Stimulated activated CD8-positive, alpha-beta memory T cell treated with anti-CD3 and anti-CD28 coated beads, Interleukin-7, amount 100 ng/mL, for 24 hours (primary cell): ENCODE measurements at places on chromosomes 6 and 20.

- no peak for DNase-seq
Observed at GRCh38 chr6:11851387-11851786, 72.8 kb upstream of the ADTRP start.

- no peak for DNase-seq
Observed at GRCh38 chr6:151075930-151076555, 163.7 kb upstream of the AKAP12 start.

DNA sequence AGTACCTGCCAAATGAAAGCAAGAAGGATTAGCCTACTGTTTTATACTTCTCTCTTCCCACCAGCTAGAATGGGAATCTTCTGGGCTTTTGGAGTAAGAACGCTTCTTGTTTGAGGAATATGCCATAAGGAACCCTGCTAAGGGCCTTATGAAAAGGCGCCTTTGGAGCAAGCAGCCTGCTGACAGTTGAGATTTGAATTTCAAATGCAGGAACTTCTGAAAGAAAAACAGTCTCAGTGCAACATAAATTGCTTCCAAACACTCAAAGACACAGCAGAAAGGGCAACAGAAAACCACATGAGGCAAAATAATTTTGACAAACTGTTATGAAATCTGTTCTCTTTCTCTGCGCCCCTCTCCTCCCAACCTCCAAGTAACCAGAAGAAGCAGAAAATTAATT is 149.4 kb upstream of the B3GAT2 start:
- no peak for DNase-seq

DNA sequence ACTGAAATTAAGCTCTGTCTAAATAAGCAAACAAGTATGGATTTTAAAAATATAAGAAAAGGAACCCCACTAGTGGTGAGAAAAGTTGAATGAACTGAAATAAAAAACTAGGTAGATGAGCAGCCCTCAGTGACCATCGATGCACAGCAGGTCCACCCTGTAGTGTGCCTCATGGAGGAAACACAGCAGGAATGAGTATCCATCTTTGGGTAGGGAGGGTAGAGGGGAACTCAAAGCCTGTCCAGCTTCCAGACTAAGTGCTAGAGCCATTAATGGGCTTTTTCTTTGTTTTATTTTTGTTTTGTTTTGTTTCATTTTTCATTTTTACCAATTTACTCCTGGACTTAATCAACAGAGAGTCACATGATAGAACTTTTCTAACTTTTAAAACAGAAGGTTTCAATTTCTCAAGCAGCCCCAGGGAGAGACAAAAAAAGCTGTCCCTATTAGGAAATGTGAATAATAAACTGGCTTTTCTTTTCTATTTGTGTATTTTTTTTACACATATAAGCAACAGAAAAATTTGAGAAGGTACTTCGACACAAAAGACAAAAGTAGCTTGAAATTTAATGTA is 700.6 kb downstream of the HACE1 start:
- DNase-seq, result no peak

- DNase-seq, result no peak
Observed at GRCh38 chr6:149766156-149766769, 16.7 kb downstream of the PCMT1 start.

- no peak for DNase-seq
Observed at GRCh38 chr20:12555369-12555768, 453.4 kb upstream of the SPTLC3 start.

- no peak for DNase-seq
Observed at GRCh38 chr20:57440678-57441509, 49.7 kb downstream of the RBM38 start.

- DNase-seq, result no peak
Observed at GRCh38 chr6:7390226-7390878, 744 bp downstream of the RIOK1 start.

DNA sequence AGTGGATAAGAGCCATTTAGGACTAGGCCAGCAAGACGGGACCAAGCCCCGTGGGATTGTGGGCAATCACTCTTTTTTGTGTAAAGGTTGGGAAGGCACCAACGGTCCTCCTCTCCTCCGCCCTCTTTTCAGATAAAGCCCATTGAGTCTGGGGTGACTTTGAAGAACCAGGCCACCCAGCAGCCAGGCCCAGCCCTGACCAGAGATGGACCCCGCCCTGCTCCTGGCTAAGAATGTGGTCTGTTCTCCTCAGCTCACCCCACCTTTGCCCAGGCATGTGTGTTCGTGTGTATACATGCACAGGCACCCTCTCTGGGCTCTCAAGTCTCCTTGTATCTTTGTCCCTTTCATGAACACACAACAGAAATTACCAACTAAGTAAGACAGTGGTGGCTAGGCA is 9.1 kb downstream of the SDC4 start:
- no peak for DNase-seq

DNA sequence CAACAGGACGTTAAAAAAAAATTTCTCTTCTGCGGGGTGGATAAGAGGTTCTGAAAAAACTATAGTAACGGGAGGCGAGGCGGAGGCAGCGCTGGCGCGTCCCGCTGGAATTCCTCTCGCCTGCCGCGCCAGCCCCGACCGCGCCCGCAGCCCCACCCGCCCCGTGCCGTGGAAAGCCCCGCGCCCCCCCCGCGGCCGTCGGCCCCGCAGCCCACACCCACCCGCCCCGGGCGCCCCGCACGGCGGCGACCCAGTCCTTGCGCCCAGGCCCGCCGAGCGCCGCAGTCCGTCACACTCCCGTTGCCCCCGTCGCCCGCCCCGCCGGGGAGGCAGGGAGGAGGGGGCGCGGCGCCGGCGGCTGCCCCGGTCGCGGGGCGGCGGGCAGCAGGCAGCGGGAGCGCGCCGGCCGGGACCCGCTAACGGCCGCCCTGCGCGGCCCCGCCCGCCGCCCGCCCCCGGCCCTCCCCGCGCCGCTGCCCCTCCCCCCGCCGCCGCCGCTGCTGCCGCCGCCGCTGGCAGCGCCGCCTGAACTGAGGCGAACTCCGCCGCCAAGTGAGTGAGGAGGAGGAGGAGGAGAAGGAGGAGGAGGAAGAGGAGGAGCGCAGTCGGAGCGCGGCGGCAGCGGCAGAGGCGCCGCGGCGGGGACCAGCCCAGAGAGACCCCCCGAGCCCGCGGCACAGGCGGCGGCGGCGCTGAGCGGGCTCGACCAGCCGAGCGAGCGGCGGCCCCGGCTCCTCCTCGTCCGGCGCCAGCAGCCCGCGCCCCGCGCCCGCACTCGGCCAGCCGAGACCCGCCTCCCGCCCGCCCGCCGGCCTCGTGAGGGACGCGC is at the start of gene QKI:
Gene QKI, plus strand, starts transcription at position 602 of the 829 bp plus-strand sequence. CDS start 476 bp downstream, outside the sequence.
- peak; percentile 47 for DNase-seq

DNA sequence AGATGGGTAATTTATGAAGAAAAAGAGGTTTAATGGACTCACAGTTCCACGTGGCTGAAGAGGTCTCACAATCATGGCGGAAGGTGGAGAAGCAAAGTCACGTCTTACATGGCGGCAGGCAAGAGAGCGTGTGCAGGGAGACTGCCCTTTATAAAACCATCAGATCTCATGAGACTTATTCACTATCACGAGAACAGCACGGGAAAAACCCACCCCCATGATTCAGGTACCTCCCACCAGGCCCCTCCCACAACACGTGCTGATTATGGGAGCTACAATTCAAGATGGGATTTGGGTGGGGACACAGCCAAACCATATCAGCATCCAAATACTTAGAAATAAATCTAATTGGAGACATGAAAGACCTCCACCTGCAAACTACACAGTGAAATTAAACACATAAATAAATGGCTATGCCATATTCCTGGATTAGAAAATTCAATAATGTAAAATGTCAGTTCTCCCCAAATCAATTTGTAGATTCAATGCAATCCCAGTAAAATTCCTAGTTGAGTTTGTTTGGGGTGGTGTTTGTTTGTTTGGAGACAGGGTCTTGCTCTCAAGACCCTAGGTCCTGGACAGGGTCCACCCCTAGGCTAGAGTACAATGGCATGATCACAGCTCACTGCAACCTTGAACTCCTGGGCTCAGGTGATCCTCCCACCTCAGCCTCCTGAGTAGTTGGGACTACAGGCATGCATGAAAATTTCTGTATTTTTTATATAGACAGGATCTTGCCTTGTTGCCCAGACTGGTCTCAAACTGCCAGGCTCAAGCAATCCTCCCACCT is 101.6 kb downstream of the TAF4 start:
- no peak for DNase-seq

GRCh38 chr6:51842061-51842803 is 245.2 kb downstream of the PKHD1 start:
- no peak for DNase-seq

DNA sequence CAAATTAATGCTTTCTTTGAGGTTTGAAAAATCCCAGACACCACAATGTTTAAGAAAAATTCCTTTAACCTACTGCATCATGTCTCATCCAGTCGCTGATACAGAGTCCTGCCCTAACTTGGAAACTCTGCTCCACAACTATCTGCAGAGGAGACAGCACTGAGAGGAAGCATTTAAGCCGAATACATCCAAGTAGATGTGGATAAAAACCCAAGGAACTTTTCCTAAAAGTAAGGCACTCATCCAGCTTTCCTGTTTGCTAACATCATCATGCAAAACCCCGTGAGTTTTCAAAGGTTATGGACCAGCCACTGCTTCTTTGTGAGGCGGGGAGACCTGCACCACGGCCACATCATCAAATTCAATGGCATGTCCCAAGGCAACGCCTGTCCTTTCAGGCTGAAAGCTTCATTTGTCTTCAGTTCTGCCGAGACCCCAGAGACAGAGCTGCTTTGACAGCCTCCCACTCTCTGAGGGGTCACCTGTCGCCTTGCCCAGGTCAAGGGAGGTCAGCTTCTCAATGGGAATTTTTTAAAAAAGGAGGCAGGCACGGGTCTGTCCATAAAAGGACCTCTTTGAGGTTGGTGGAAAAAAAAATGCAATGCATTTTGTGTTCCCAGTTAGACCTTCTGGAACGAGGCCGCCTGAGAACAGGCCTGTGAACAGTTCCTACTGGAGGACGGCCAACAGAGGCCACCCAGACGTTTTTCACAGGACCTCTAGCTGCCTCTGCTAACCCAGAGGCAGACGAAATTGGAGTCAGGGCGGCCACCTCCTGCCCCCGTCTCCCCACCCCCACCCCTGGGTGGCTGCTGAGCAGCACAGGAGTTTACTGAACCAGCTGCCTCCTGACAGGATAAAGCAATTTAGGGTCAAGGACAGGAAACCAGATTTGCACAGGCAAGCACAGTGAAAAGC is 142.5 kb upstream of the HDDC2 start:
- no peak for DNase-seq

DNA sequence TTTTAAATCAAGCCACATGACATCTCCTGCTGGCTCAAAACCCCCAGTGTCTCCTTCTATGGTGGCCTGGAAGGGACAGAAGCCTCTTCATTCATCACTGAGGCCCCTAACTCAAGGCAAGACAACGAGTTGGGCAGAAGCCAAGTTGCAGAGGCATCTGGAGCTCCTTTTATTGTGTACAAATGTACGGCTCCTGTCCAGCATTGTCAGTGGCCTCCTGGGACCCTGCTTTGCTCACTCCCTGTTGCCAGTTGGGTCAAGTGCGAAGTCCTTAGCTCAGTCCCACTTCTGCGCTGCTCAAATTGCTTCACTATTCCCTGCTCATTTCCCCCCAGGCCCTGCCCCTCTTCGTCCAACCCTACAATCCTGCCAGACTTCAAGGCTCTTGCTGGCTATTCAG is 181.2 kb upstream of the PMEPA1 start:
- DNase-seq, result no peak
